ENCODE measurements at places on chromosomes 12 and 14.
A peak's percentile ranks its signal among the peaks of the same experiment; 100 is the strongest.

DNA sequence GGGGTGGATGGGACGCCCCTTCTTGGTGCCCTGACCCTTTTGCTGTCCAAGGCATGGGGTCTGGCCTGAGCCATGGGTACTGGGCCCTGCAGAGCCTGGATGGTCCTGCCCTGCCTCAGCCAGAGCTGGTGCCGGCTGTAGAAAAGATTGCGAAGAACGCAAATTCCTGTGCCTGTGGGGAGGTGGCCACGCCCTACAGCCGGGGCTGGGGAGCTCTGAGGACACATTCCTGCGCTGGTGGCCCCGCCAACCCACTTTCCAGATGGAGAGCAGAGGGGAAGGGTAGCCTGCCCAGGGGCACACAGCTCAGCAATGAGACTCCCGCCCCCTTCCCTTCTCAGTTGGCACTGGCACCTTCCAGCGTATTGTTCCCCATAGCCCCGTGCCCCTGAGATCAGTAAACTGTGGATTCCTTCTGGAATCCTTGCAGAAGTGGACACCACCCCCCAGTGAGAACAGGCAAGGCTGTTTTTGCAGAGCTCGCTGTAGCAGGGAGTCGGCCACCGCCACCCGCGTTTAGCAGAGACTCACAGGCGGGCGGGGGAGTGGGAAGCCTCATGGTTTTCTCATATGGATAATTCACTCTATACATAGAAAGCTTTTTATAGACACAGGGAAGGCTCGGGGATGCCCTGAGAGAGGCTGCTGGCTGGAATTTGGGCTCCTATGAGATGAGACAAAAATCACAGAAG is 8.6 kb downstream of the INF2 start:
- no peak for DNase-seq

GRCh38 chr14:54529811-54530210 is 20.1 kb downstream of the CGRRF1 start:
- DNase-seq, result no peak

GRCh38 chr14:79588398-79588797 is 622.9 kb downstream of the DIO2 start:
- DNase-seq, result no peak

GRCh38 chr14:34424488-34424887 is 37.6 kb downstream of the SPTSSA start:
- DNase-seq, result no peak

GRCh38 chr12:84920331-84920730 is 7.7 kb upstream of the SLC6A15 start:
- no peak for DNase-seq

GRCh38 chr14:105430565-105430964 is 10.9 kb downstream of the MTA1 start:
- no peak for DNase-seq

GRCh38 chr14:92551044-92551841 is 37.7 kb downstream of the RIN3 start:
- no peak for DNase-seq

- no peak for DNase-seq
Observed at GRCh38 chr12:20099395-20100183, 268.7 kb upstream of the PDE3A start.

- DNase-seq, result no peak
Observed at GRCh38 chr14:62777510-62777909, 267.7 kb downstream of the KCNH5 start.

- no peak for DNase-seq
Observed at GRCh38 chr12:41972196-41972595, 172.5 kb downstream of the GXYLT1 start.

DNA sequence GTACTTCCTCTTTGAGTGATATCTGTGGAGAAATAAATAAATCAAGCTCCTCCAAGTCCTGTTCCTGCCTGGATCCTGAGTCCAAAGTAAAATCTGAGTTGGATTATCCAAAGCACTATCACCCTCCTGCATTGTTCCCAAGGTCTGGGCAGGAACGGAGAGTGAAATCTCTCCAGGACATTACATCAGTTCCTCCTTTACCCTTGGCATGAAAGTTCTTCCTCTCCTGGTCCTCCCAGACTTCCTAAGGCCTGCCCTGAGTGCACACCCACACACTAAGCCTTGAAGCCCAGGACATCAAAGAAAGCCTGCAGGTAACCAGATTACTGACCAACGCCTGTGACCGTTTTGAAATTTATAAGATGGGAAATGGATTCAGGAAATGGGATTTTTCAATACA is 206.8 kb upstream of the BCL2L14 start:
- no peak for DNase-seq

DNA sequence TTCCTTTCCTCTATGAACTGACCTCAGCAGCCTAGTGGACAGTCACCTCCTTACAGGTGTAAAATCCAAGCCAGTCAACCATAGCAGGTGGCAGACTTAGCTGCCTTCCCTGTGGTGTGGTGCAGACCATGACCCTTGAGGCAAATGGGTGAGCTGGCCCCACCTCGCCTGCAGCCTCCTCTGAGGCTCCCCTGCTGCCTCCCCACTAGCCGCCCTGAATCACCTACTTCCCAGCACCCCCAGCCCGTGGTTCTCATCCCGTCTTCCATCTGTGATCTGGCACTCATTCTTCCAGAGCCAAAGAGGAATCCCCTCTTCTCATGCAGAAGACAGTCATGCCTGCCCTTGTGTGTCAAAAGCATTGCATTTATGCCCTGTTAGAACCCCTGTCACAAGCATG is 34.4 kb upstream of the TSPAN9 start:
- no peak for DNase-seq

DNA sequence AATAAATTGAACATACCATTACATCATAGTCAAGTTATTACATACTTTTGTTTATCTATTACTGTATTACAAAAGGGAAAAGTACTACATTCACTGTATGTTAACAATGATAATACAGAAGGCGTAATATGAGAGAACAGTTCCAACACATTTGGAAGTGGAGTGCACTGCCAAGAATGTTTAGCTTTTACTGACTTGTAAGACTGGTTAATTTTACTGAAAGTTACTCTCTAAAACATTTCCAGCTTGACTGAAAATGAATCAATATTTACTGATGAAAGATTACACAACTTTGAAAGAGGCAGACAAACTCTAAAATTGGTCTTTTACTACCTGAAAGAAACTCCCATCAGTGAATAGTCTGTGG is 728.5 kb downstream of the FSCB start:
- no peak for DNase-seq

DNA sequence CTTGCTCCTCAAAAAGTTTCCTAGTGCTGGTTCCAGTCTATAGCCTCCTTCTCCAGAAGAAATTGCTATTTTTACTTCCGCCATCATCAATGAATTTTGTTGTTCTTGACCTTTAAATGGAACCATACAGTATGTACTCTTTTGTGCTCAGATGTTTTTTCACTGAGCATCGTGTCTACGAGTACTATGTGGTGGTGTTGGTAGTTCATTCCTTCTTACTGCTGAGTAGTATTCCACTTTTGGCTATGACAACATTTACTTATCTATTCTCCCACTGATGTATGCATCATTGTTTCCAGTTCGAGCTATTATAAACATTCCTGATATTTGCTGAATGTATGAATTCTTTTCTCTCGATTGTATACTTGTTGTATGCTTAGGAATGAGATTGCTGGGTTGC is 28.6 kb downstream of the SLC2A14 start:
- no peak for DNase-seq

DNA sequence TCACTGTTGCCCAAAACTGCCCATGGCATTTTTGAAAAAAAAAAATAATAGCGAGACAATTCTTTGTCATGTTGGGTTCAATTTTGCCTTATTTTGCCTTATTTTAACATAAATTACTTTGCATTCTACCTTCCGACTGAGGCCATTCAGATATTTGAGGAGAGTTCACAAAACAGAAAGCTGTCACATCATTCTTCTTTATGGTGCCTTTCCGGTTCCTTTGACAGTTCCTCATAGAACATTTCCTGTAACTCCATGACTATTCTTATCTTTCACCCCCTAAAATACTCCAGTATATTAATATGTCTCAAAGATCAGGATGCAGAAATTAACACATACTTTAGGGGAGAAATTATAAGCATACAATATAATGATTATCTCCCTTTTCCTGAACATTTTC is 476.7 kb downstream of the NOVA1 start:
- no peak for DNase-seq

GRCh38 chr14:43308421-43309110 is 1198.5 kb downstream of the FSCB start:
- no peak for DNase-seq

GRCh38 chr14:105486163-105486973 is at the start of gene CRIP1:
TSS of gene CRIP1 (plus strand) at chr14:105486886. CDS start at chr14:105487260, 374 bp downstream.
- DNase-seq, result peak; percentile 67

- DNase-seq, result no peak
Observed at GRCh38 chr12:13215056-13215455, 18.5 kb downstream of the EMP1 start.

DNA sequence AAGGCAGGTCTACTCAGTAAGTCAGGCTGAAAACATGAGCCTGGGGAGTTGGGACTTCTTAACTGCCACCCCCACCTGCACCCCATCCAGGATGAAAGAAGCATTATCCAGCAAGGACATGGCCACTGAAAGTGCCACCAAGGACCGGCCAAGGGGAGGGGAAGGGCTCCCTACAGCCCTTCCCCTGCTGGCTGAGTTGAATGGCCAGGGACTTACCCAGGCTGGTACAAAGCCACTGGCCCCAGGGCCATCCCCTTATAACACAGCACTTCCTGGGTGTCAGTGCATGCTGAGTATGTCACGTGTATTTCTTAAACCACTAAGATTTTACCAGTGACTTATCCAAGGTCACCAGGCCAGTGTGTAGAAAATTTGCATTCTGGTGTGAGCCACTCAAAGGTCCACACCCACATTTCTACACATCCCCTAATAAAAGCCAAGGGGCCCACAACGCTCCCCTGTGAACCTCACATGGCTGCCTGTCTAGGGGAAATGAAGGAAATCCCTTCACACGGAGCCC is 29.3 kb upstream of the ZFP36L1 start:
- no peak for DNase-seq

DNA sequence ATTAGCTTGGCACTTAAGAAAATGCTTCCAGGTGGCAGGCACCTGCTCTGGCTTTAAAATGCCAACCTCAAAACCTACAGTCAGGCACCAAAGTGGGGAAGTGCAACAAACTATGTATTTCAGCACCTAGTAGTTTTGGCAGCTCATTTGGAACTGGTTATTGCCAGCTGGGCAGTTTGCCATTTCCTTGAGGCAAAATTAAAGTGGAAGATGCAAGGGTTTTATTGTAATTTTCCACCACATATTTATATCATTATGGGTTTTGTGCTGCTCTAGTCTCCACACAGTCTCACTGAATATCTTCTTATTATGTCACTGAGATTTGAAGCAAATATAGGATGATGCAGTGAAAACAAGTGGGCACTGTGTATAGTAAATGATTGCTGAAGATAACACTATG is 117.0 kb downstream of the PRKD1 start:
- DNase-seq, result no peak

GRCh38 chr14:105841022-105842009 is 314.9 kb downstream of the TMEM121 start:
- no peak for DNase-seq

- no peak for DNase-seq
Observed at GRCh38 chr12:87511371-87511770, 517.8 kb downstream of the C12orf50 start.

GRCh38 chr14:83290447-83290846 is 1756.8 kb upstream of the SEL1L start:
- DNase-seq, result no peak

DNA sequence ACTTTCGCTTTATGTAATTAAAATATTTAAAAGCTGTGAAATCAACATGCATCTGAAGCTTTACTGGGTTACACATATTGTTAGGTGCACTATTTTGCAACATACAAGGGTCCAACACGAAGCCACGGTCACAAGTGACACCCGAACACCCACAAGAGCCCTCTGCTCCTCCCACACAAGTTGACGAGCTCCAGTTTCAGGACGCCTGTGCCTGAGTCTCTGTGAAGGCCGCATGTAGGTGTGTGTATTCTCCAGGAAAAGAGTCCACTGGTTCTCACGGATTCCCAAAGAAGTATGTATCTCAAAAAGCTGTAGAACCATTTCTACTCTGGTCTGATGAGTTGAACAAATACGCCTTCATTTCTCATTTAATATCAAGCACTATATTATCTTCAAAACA is 12.0 kb downstream of the SLC15A4 start:
- DNase-seq, result no peak

GRCh38 chr12:1595026-1595561 is 713 bp upstream of the FBXL14 start:
- DNase-seq, result no peak

- DNase-seq, result no peak
Observed at GRCh38 chr14:51443195-51444018, 203.4 kb downstream of the TMX1 start.

DNA sequence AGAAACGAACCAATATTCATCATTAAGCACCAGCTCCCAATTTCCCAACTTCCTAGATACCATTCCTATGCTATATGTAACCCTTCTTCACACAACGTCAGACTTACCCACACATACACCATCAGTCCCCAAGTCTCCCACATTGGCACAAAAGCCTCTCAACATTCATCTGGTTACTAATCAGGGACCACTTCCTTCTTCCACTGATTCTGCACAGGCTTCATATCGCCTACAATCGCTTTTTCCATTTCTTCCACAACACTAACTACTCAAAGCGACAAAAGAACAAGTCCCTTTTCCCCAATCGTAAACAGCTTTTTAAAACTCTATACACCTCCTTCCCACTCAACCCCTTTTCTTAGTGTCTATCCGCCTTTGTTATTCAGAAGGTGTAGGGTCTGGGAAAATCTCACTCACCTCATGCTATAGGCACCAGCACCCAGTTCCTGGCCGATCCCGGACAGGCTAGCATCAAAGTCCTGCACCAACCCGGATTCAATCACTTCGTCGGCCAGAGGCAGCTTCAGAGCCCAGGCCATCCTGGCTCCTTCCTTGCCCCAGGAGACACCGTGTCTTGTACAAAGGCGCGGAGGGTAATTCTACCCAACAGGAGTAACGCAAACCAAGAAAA is 936 bp downstream of the TFCP2 start:
- DNase-seq, result peak; percentile 11

- no peak for DNase-seq
Observed at GRCh38 chr14:99065551-99065950, 206.4 kb downstream of the BCL11B start.

GRCh38 chr12:57103856-57104255 is 7.3 kb downstream of the STAT6 start:
- DNase-seq, result no peak

DNA sequence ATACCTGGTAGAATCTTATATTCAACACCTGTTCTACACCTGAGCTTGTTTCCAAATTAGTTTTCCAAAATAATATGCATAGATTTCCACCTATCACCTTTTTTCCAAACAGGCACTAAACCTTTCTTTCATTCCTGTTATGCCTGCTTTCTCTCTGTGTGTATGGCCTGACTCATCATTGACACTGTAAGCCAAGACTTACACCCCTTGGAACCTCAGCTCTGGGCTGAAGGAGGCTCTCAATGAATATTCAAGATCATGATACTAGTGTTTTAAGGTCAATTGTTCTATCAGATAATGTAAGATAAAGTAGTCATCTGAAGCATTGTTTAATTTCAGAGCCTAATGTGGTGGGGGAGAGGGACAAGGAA is 1193.3 kb downstream of the FLRT2 start:
- DNase-seq, result no peak

- DNase-seq, result no peak
Observed at GRCh38 chr12:29287622-29288021, 93.3 kb downstream of the ERGIC2 start.

Measured in stimulated activated naive B cell treated with anti-CD40 and anti-IgM and Interleukin-4, amounts not matched to agents 10 μg/mL and 1 μg/mL and 100 μg/mL, for 72 hours (primary cell).